DMS53 (cell line): ENCODE measurements at places on chromosomes 4 and X.

DNA sequence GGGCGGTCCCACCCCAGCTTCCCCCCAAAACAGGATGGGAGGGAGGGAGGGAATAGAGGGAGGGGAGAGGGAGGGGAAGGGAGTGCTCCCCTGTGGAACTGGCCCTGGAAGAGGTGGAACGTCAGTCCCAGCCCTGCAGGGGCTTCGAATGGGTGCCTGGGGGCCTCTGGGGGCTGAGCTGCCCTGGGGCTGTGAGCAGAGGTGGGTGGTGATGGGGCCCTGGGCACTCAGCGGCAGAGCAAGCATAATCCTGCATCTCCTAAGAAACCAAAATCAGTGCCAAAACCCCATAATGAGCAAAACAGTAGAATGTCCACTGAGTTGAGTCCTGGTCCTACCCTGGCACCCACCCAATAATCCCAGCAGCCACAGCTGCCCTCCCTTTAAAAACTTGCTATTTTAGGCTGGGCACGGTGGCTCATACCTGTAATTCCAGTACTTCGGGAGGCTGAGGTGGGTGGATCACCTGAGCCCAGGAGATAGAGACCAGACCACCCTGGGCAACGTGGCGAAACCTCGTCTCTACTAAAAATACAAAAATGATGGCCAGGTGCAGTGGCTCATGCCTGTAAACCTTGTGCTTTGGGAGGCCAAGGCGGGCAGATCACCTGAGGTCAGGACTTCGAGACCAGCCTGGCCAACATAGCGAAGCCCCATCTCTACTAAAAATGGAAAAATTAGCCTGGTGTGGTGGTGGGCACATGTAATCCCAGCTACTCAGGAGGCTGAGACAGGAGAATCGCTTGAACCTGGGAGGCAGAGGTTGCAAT, 11.1 kb downstream of the DOK7 start:
- no peak for DNase-seq

GRCh38 chrX:50075630-50076339, 125.0 kb downstream of the AKAP4 start:
- DNase-seq: no peak

DNA sequence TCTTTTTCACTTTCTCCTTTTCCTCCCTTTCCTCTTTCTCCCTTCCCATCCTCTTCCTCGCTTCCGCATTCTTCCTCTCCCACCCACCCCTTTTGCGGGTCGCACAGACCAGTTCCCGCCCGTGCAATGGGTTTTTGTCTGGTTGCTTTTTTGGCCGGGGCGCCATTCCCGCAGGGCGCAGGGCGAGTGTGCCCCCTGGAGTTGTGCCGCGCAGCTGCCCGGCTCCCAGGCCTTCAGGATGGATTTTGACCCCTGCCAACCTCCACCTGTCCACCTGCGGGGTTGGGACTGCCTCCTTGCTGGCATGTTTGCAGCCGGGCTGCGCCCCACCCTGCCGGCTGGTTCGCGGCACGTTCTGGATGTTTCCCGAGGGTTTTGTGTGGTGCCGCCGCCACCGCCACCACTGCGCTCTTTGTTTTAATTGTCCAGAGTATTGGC, 578 bp upstream of the SEL1L3 start:
- peak; percentile 91 for DNase-seq

- no peak for DNase-seq
Observed at GRCh38 chrX:19745077-19745476, 142.3 kb downstream of the SH3KBP1 start.

GRCh38 chr4:84407554-84408407, 91.3 kb downstream of the NKX6-1 start:
- no peak for DNase-seq

DNA sequence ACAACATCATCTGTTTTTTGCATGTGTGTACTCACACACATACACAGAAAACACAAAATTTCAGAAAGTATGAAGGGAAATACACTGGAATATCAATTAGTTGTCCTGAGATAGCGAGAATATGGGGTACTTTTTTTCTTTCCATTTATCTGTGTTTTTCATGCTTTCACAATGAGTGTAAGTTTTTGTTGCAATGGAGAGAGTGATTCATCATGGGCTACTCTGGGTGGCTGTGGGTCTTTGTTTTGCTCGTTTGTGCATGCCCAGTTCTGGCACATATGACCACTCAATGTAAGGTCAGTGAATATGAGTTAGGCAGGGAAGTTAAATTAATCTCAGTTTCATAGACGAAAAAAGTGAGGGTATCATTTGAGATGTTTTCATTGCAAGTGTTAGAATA, 26.9 kb downstream of the XK start:
- no peak for DNase-seq

GRCh38 chr4:53527326-53527725, 64.0 kb downstream of the LNX1 start:
- DNase-seq: no peak

DNA sequence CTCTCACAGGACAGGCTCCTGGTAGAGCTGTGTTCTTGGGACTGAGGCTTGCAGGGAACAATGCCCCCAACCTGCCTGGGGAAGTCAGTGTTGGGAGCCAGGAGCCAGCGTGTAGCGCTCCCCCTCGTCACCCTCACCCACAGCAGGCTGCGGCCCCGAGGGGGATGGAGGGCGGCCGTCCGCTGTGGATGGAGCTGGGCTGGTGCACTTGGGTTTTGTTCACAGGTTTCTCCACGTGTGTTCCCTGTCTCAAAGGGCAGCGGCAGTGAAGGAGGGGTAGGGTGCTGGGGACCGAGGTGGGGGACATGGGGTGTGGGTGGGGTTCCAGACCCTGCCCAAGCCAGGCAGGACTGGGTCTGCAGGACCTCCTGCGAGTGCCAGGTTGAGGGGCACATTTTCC, 69.1 kb downstream of the RGS12 start:
- no peak for DNase-seq

- DNase-seq: no peak
Observed at GRCh38 chrX:45134775-45135174, 65.9 kb downstream of the DIPK2B start.

DNA sequence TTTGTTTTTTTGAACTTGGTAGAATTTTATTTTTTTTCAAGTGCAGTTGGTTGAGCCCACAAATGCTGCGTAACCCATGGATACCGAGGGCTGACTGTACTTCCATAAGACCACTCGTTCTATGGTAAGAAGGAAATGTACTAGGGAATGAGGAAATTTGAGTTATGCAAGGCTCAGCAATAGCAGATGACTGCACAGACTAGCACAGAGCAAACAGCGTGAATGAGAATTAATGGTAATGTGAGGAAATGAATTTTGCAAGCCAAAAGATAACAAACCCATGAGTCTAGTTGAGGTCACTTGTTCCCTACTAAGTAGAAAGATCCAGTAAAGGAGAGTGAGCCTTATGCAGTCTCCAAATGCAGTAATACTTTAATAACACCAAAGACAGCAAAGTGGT, 17.4 kb downstream of the GSPT2 start:
- DNase-seq: no peak

DNA sequence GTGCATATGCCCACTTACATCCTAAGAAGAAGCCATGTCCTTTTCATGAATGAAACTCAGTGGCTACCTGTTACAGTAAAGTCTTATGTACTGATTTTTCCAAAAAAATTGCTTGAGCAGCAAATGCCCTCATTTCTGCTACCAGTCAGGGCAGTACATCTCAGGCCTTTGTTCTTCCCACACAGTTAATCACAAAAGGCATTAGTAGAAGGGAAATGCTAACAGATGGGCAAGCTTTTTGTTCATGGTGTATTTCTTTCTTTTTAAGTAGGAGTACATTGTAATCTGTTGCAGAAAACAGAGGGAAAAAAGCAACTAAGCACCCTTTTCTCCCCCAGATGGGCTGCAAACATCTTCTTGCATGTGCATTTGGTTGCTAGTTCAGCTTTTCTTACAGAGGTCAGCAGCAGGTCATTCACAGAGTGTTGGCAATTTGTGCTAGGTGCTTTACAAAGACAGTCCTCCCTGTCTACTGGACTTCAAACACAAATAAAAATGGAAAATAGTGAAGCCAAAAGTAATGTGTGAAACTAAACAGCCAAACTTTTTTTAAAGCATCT, 373.4 kb downstream of the PRDM5 start:
- no peak for DNase-seq

DNA sequence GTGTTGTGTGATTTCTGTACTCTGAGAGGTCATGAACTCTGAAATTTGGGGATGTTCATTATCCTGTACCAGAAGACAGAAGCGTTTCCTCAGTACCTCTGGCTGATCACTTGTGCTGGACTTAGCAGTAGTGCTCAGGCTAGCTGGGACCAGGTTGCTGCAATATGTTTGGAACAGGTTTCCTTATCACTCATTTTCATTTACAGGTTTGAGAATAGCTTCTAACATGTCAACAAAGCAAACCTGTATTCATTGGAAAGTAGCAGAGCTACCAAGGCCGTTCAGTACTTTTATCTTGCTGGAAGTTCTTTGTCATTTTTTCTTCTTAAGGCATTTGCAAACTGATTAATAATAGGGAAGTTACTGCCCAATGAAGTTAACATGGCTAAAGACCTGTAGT, 242.9 kb upstream of the ANKRD50 start:
- no peak for DNase-seq

GRCh38 chr4:76559236-76560071, 124.4 kb downstream of the SHROOM3 start:
- DNase-seq: no peak

- no peak for DNase-seq
Observed at GRCh38 chr4:188002751-188003150, 7.2 kb downstream of the ZFP42 start.

GRCh38 chrX:36388901-36389300, 469.4 kb downstream of the CFAP47 start:
- DNase-seq: no peak

DNA sequence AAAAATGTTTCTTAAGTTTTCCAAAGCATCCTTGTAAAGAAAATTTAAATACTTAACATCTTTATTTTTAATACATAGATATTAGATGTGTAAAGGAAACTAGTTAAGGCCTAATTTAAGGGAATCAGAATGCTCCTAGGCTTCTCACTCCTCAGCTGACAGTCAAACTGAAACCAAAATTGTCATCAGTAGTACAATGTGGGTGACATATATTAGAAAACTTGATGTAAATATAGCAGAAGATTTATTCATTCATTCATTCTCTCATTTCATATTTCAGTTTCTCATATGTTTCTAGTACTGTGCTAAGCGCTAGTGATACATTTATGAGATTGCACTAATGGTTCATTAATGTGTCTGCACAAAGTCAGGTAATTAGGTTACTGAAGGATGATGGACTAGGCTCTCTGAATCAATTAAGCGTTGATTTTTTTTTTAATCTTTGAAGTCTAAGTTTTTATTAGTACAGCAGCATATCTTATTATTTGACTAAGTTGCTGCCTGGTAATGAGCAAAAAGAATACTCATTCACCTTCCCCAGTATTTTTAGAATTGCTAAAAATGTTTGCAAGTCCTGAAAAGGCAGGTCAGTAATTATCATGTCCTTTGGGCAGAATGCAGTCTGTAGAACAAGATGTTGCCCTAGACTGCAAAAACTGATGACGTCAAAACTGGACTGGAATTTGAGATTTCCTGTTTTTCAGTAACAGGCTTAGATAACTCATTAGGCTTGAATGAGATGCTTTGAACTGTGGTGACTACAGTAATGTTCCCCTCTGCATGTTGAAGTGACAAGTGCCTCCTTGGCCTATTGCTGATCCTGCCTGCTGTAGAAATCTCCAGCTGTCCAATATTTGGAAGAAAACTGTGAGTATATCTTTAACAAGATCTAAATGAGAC, 128.7 kb downstream of the ARHGAP24 start:
- DNase-seq: peak; percentile 36

- peak; percentile 50 for DNase-seq
Observed at GRCh38 chr4:112521123-112522023, 5.4 kb upstream of the NEUROG2 start.

DNA sequence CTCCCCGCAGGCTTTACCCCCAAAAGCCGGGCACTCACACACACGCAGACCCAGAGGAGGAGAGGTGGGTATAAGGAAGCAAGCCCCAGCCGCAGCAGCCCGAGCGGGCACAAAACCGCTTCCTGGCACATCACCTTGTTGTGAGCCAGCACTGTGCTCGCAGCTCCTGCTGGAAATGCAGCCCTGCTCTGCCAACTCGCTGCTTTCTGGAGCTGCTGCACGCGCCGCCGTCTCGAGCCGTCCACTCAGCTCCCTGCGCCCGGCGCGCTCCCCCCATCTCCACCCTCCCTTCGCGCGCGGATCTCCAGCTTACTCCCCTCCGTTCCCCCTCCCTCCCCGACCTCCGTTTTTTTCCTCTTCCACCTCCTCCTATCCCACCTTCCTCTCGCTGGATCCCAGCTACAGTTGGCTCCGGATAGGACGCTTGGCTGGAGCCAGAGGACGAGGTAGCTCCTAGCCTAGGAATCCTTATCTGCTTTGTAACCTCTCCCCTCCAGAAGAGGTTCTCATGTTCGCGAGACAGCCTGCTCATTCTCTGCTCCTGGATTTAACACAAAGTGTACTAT, at the start of gene SPOCK3:
Gene SPOCK3 (minus strand): TSS at position 179 of the 566 bp plus-strand sequence.
- peak; percentile 75 for DNase-seq

DNA sequence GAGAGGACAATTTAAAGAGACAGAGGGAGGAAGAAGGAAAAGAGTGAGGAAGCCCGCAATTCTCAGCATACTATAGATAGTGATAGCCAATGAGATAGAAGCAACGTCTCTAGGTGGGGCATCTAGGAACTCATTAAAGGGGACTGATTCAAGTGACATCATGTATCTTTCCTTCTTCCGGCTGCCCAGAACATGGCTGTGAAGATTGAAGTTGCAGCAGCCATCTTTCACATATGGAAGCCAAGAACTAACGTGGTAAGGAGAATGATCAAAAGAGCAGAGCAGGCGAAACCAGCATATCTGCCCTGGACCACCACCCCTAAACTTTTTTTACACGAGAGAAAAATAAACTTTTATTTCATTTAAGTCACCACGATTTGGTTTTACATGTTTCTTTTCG, 133.8 kb downstream of the DDX53 start:
- DNase-seq: no peak

- no peak for DNase-seq
Observed at GRCh38 chr4:56147371-56147770, 198.6 kb downstream of the CEP135 start.

DNA sequence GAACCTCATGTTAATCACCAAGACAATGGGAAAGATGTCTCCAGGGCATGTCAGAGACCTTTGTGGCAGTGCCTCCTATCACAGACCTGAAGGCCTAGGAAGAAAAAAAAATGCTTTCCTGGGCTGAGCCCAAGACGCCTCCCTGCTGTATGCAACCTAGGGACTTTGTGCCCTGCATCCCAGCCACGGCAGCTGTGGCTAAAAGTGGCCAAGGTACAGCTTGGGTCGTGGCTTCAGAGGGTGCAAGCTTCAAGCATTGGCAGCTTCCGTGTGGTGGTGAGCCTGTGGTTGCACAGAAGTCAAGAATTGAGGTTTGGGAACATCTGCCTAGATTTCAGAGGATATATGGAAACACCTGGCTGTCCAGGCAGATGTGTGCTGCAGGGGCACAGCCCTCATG, 40.5 kb downstream of the SPANXN3 start:
- no peak for DNase-seq

DNA sequence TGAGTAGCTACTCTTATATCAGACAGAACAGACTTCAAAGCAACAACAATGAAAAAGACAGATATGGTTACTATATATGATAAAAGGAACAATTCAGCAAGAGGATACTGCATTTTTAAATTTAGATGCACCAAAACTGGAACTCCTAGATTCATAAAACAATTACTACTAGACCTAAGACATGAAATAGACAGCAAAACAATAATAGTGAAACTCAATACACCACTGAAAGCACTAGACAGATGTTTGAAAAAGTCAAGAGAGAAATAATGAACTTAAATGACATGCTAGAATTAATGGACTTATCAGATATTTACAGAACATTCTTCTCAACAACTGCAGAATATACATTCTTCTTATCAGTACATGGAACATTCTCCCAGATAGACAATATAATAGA, 99.5 kb upstream of the ITM2A start:
- no peak for DNase-seq

GRCh38 chr4:65604515-65604914, 65.8 kb downstream of the EPHA5 start:
- DNase-seq: no peak
